ENCODE measurements at places on chromosomes 11 and 22.

GRCh38 chr11:134334796-134335571 lies 3.2 kb downstream of the GLB1L2 start:
- DNase-seq = no peak

GRCh38 chr11:17952487-17952886 lies 60.4 kb downstream of the SERGEF start:
- no peak for DNase-seq

DNA sequence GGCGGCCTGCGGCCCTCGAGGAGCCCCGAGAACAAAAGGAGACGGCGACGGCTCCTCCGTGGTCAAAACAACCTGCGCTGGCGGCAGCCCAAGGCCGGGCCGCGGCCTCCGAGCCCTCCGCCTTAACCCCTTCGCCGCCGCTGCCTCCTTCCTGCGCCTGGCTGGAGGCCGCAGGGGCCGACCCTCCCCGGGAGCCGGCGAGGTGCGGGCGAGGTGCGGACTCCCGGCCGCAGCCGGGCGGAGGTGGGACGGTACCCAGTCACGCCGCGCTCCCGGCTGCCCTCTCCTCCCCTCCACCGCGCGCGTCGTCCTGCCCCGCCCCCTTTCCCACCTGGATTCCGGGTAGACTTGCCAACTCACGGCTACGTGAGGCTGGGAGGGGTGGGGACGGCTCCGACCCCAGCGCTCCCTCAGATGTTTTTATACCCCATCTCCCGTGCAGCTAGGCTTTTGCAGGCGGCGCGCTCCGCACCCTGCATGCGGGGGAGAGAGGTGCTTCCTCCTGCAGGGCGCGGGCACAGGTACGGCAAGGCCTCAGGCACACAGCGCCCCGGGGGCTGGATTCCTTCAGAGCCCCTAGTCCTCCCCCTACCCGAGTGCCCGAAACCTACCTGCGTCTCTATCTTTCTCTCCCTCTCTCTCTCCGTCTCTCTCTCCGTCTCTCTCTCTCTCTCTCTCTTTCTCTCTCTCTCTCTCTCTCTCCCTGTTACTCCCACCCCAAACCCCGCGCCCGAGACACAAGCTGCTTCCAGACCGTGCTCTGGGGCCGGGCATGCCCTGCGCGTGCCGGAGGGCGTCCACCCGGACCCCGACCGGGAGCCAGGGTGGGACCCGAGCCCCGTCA lies 2.0 kb downstream of the PDGFB start:
- DNase-seq = no peak

DNA sequence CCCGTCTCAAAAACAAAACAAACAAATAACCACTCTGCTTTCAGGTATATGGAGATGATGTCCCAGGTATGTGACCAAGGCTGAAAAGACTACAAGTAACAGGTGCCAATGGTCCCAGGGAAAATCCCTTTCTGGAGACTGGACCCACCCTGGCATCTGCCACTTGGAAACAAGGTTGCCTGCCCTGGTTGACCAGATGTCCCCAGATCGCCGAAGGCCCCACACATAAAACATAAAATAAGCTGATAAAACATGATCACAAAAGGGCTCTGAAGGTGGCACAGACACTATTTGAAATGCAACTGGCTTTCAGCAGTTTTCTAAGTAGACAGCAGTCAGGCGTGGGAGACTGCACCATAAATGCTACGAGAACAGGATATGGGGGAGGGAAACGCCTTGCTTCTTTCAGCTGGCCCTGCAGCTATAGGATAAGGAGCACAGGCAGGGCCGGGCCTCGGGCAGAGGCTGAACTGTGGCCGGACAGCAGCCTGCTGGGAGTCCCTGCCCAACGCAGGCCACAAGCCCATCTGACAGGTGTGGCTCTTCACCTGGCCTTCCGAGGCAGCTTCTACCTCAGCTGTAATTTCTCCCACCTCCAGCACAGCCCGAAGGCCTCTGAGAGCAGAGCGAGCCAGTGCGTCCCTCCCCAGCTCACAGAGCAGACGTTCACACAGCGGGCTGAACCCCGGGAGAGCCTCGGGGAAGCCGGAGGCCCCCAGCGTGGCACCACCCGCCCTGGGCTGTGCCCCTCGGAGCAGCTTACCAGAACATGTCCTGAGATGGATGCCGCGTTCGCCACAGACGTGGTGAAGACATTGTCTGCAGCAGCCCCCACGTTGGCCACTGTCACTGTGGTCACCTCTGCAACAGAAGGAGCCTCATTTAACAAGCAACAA lies 4.0 kb downstream of the DEAF1 start:
- DNase-seq = no peak

DNA sequence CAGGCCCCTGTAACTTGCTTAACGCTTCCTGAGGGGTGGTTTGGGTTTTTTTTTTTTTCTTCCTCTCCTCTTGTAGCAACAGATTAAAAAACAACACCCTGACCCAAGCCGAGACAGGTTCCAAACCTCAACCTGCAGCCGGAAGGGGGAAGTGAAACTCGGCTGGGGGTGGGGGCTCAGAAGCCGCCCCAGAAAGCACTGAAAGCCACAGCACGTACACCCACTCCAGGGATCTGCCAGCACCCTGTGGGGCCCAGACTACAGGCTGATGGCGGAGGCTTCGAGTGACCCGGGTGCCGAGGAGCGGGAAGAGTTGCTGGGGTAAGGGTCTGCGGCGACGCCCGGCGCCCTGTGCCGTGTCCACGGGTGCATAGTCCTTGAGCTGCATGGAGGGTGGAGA lies at the start of gene LSP1:
TSS of gene LSP1 (plus strand) at position 208 of the 400 bp plus-strand sequence. CDS start at position 269, 61 bp downstream.
- peak; percentile 88 for DNase-seq

- DNase-seq = no peak
Measured at GRCh38 chr22:17910561-17911311, 113.6 kb downstream of the MICAL3 start.

GRCh38 chr22:40479887-40480538 lies 109.6 kb downstream of the SGSM3 start:
- DNase-seq = no peak

- DNase-seq = no peak
Measured at GRCh38 chr11:109612496-109612895, 190.5 kb downstream of the C11orf87 start.
